ENCODE measurements at places on chromosomes 4 and X.
A peak's percentile ranks its signal among the peaks of the same experiment; 100 is the strongest.

DNA sequence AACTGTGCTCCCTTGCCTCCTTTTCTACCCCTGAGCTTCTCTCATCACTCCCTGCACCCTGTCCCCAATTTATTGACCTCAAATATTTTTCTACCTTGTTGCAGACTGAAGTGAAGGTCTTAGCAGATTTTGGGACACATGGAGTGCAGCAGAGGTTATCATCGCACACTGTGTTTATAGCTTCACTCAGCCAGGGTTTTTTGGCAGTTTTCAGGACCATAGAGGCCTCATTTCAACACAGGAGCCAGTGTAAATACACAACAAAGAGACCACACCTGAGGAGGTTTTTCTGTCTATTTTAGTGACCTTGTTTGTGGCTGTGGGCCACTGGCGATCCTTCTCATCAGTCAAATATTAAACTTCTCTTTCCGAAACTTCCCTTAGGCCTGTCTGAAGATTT lies 457.1 kb downstream of the SPRY1 start:
- no peak for DNase-seq

- no peak for DNase-seq
Observed at GRCh38 chr4:175953960-175954521, 111.6 kb upstream of the WDR17 start.

- DNase-seq = no peak
Observed at GRCh38 chrX:146863566-146863965, 49.0 kb upstream of the CXorf51A start.

- no peak for DNase-seq
Observed at GRCh38 chrX:11215191-11215921, 77.9 kb upstream of the AMELX start.

GRCh38 chr4:81197864-81198524 lies 17.0 kb downstream of the PRKG2 start:
- DNase-seq = peak; percentile 46

DNA sequence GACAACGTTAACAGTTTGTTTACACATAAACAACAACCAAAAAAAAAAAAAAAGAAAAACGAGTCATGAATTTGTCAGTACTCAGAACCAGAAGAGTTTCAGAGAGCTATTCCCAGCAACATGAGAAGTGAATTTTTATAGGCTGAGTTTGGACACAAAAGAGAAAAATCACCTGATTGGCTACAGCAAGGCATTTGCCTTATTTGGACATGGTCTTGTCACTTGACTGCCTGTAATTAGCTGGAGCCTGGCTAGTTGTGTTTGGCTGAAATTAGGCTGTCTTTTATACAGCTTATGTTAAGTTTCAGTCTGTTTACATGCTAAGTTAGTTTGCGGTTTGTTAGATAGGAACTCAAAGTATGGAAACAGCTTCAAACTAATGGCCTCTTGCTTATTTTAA lies 880 bp upstream of the TEX13A start:
- DNase-seq = no peak

Measured in NCI-H2029 (cell line).